Bronchial epithelial cell (primary cell): ENCODE measurements at places on chromosomes 11 and 22. TPM values are rescaled to one million over a fixed set of nuclear protein-coding genes. Genes with fewer than 3 reads are reported as not detected.

DNA sequence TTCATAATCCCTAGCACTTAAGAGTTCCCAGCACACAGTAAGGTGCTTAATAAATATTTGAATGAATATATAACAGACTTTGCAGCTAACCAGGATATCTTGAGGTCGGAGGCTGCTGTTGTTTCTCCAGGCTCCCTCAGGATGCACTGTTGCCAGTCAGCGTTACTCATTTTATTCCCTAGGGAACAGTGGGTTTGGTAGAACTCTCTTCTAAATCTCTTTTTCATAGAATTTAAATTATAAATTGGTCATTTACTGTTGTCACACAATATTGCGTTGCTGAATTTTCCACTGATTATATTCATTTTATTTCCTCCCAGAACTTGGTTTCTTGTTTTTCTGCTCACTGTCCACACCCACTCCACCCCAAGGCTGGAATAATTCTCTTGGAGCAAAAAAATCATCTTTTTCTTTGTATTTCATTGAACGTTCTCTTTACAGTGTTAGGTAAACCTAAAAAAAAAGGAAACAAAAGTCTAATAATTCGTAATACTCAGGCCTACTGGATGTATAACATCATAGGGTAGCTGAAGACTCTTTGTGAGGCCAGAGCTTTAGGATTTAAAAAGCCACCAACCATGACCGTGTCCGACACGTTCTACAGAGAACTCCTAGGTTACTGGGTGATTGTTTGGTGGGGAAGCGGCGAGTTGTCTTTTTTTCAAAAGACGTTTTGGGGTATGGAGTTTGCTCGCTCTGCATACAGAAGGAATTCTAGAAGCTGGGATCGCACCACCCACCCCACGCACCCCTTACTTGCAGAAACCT, 766 bp upstream of the CAPRIN1 start:
- no peak for DNase-seq

DNA sequence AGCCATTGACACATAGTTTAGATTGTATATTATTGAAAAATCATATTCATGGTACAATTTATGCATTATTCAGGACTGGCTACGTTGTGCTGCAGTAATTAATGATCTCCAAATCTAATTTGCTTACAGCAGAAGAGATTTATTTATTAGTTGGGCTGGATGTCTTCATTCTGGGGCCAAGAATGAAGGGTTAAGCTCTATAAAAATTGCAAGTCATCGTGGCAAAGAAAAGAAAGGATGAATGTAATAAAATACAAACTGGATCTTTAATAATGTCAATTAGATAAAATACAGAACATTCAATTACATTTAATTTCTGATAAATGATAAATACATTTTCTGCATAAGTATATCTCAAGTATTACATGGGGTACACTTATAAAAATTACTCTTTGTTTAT, 151.8 kb upstream of the ANO5 start:
- no peak for DNase-seq

DNA sequence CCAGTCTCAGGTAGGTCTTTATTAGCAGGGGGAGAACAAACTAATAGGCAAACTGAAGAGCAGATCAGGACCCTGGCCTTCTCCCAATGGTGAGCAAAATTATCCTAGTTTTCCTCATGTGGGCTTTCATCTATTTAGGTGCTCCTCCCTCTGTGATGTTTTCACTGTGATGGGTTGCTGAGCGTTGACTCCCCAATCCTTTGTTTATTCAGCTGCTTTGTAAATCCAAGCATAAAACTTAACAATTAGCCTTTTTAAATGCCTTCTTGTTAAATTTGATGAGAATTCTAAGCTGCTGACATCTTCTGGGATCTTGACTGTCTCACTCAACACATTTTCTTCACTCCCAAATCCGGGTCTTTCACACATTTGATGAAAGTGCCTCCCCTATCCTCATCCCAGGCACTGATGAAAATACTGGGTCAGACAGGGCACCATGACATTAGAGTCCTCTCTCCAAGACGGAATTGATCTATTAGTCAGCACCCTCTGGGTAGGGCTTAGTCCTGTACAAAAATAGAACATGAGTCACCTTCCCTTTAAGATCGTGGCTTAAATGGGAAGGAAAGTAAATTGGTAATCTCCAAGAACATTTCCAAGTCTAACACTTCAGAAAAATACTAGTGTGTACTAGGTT, 199.3 kb upstream of the ISX start:
- peak; percentile 27 for DNase-seq

- no peak for DNase-seq
These were observed 10.6 kb downstream of the BCO2 start for GRCh38 chr11:112185883-112186282.

MAPK8IP1 gene
- total RNA-seq = 0.26 and 0.90 TPM in 2 replicates
